H1 (cell line): ENCODE measurements at places on chromosomes 1 and 21. TPM values are rescaled to one million over a fixed set of nuclear protein-coding genes. Genes with fewer than 3 reads are reported as not detected.

DNA sequence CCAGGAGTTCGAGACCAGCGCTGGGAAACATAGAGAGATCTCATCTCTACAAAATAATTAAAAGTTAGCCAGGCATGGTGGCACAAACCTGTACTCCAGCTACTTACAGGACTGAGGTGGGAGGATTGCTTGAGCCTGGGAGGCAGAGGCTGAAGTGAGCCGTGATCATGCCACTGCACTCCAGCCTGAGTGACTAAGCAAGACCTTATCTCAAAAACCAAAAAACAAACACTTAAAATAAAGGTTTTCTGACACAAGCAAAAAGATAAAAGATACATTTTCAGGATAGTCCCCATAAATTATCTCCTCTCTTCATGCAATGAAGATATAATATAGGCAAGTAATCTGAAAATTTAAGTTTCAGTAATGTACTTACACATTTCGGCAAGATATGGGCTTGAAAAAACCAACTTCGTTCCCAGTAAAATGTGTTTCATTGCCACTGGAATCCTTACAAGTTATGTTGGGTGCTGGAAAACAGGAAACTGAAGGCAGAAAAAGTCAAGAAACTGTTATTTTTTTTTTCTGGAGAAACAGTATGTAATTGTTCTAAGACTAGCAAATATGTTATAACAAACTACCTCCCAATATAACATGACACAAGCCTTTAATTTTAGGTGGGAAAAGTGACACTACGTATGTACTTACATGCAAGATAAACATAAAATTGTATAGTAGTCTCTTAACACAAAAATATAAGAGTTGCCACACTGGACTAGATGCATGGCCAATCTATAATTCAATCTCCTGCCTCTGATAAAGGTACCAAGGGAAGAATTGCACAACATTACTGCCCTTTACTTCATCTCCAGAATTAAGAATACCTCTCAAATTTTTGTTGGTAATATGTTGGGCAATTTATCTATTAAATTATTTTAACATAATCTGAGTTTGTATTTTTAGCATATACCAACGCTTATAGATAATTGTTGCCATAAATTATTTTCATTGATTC is 15.7 kb downstream of the TM2D1 start:
- peaks cover 35% of the 10 kb centered on the region for H3K36me3 ChIP-seq
- H3K27ac ChIP-seq = no peak overlapping the region
- no peaks in the 10 kb centered on the region for H3K4me1 ChIP-seq
- DNase-seq = no peak
- H3K27me3 ChIP-seq = no peaks in the 10 kb centered on the region
- H3K4me3 ChIP-seq = no peak overlapping the region

DNA sequence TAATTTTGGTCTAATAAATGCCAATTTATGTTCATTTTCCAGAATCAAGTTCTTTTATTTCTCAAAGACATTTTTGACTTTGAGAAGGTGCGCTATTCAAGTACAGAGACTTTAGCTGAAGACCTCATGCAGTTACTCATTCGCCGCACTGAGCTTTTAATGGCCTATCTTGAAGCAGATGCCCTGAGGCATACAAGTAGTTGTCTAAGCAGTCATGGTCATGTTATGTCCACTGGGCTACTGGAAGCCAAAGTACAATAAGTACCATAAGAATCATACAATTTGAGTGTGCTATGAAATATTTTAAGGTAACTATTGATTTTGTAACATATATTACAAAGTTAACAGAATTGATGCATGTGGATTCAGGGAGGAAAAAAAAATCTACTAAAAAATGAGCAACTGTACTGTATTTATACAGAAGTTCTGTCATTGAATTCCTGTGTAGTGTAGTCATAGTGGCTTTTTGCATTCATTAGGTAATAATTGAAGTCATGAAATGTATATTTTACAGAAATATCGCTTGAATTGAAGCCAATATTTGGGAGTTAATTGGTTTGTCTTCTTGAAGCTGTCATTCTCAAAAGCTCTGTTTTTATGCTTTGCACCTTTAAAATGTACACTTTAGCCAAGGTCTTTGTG is 13.5 kb upstream of the NEXN start:
- H3K27me3 ChIP-seq = no peaks in the 10 kb centered on the region
- no peaks in the 10 kb centered on the region for H3K4me1 ChIP-seq
- H3K4me3 ChIP-seq = no peak overlapping the region
- no peaks in the 10 kb centered on the region for H3K36me3 ChIP-seq
- no peak for DNase-seq

Gene TNFRSF14
- total RNA-seq = 0.50 and 0.65 TPM in 2 replicates

Gene CD1B
- not detected in 2 replicates for total RNA-seq

DNA sequence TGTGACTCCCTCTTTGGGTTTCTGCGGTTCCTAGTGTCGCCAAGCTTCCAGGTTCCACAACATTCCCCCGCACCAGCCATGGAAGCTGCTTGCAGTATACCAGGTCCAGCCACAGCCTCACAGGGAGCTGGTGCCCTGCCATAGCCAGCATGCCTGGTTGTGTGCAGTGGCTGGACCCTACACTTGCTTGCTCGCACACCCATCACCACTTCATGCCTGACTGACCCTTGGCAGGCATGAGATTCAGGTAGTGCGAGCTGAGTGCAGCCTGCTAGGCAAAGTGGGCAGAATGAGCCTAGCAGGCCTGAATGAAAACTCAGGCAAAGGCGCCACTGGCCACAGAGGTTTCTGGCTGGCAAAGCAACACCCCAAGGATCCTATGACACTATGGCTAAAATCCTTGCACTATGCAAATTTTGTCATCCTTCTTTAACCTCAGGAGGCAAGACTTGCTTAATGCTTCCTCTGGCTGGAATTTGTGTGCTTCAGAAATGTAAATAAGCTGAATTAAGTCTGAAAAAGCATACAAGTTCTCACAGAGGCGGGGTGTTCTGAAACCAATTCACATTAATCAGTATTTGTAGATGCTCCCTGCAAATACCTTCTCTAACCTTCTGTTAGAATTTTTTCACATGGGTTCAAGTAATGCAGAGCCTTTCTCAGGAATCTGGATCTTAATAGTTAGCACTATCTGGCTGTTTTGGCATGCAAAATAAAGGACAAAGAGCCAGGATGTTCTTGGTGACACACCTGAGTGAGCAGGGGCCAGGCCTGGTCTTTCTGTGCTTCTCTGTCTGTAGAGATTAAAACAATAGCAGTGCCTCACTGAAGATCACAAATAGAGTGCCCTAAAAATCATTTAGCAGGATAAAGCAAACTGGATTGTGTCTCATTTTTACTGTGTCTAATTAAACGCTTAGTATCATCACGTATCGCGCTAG is 256.9 kb downstream of the GPATCH2 start:
- peaks cover 9% of the 10 kb centered on the region for H3K4me1 ChIP-seq
- peak overlapping the region; percentile 23; the same call in 1 of the 2 replicates for H3K4me3 ChIP-seq
- DNase-seq = peak; percentile 53
- H3K27me3 ChIP-seq = peaks cover 21% of the 10 kb centered on the region
- no peaks in the 10 kb centered on the region for H3K36me3 ChIP-seq

DNA sequence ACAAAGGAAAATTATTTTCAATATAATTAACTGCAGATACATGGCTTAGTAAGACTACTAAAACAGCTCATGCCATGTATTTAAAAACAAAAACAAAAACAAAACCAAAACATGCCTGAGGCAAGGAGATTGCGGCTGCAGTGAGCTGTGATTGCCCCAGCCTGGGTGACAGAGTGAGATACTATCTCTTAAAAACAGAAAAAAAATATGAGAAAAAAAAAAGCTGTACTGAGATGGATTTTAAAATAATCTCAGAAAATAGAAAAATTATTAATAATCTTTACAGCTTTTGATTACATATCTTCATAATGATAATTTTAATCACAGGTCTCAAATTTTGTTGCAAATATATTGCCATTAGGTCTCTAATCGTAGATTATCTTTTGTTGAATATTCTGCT is 24.0 kb upstream of the LIN9 start:
- H3K27me3 ChIP-seq = no peaks in the 10 kb centered on the region
- DNase-seq = no peak
- H3K27ac ChIP-seq = no peak overlapping the region
- H3K36me3 ChIP-seq = no peaks in the 10 kb centered on the region
- no peak overlapping the region for H3K4me3 ChIP-seq

DNA sequence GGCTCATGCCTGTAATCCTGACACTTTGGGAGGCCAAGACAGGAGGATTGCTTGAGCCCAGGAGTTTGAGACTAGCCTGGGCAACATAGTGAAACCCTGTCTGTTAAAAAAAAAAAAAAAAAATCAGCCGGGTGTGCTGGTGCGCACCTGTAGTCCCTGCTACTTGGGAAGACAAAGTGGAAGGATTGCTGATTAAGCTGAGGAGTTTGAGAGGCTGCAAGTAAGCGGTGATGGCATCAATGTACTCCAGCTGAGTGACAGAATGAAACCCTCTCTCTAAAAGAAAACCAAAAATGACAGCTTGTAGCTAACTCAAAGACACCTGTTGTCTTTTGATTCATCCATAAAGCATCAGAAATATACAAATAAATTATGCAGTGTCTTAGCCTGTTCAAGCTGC is 31.8 kb downstream of the SIPA1L2 start:
- H3K4me1 ChIP-seq = no peaks in the 10 kb centered on the region
- H3K4me3 ChIP-seq = no peak overlapping the region
- DNase-seq = no peak
- H3K36me3 ChIP-seq = no peaks in the 10 kb centered on the region
- H3K27me3 ChIP-seq = no peaks in the 10 kb centered on the region

Gene ADCY10
- not detected in 2 replicates for total RNA-seq

GRCh38 chr1:229079016-229079595 is 191.8 kb upstream of the RAB4A start:
- H3K36me3 ChIP-seq = no peaks in the 10 kb centered on the region
- no peaks in the 10 kb centered on the region for H3K27me3 ChIP-seq
- DNase-seq = no peak
- no peak overlapping the region for H3K4me3 ChIP-seq

DNA sequence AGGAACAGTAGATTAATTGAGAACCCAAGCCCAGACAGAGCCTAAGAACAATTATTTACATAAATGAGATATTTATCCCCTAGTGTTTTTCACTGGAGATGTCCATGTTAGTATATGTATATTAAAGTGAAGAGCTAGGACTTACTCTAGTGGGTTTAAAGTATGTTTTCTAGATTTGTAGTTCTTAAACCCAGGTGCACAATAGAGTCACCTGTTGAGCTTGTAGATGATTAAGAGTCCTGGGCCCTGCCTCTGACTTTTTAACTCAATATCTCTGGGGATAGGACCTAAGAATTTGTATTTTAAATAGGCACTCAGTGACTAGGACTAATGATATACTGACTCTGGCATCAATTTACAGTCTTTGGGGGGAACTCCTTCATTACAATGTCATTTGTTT is 112.8 kb downstream of the DNAH14 start:
- H3K27ac ChIP-seq = no peak overlapping the region
- DNase-seq = no peak
- H3K36me3 ChIP-seq = no peaks in the 10 kb centered on the region
- H3K27me3 ChIP-seq = no peaks in the 10 kb centered on the region
- no peak overlapping the region for H3K4me3 ChIP-seq

Gene GBP1
- total RNA-seq = not detected in 2 replicates

- H3K27me3 ChIP-seq = no peaks in the 10 kb centered on the region
- H3K36me3 ChIP-seq = no peaks in the 10 kb centered on the region
- no peak overlapping the region for H3K27ac ChIP-seq
- no peak for DNase-seq
- H3K4me1 ChIP-seq = no peaks in the 10 kb centered on the region
- H3K4me3 ChIP-seq = no peak overlapping the region
Measured at GRCh38 chr1:2611621-2612437, 21.0 kb downstream of the MMEL1 start.

DNA sequence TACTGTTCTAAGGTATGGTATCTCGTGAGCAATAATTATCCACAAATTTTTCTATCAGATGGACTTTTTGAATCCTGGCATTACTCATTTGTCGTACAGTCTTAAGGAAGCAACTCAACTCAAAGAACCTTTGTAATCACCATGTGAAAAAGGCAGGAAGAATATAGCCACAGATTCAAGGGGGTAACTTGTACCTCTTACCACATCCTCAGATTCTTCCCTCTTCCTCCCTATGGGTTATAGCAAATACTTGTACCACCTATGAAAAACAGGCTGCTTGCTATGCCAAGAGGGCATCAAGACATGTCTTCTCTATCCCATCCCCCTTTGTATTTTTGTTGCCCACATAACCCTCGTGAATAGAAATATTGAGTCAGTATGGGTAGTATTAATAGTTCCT is 616.6 kb upstream of the USP24 start:
- no peak overlapping the region for H3K4me3 ChIP-seq
- H3K27me3 ChIP-seq = no peaks in the 10 kb centered on the region
- no peak overlapping the region for H3K27ac ChIP-seq
- H3K4me1 ChIP-seq = no peaks in the 10 kb centered on the region

- no peaks in the 10 kb centered on the region for H3K27me3 ChIP-seq
- no peak for DNase-seq
- H3K4me3 ChIP-seq = no peak overlapping the region
Measured at GRCh38 chr1:55673416-55673815, 458.3 kb upstream of the USP24 start.

DNA sequence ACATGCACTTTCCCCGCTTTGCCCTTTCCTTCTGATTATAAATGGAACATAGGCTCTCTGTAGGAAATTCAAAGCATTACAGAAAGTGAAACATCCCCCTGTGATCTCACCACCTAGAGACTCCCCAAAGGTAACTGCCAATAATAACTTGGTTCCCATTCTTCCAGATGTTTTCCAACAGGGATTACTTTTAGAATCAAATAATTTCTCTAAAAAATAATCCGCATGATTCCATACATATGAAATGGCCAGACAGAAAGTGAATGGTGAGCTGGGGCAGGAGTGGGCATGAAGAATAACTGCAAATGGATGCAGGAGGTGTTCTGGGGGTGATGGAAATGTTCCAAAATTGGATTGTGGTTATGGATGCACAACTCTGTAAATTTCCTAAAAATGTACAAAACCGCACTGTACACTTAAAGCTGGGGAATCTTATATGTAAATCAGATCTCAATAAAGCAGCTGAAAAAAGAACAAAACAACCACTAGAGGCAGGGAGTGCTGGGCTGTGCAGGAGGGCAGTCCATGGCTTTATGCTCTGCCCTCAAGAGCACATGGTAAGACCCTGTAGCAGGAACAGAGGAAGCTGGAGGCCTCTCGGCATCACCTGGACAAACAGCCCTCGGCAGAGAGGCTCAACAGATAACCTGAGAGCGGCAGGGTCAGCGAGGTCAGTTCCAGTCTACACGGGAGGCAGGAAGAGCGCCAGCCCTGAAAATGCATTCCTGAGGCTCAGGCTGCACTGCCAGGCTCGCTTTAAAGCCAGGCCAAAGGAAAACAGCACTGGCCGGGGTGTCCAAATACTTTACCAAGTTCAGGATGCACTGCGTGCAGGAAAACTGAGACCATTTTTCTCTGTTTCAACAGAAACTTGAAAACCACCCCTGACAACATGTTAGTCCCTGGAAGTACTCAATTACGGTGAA is 39.7 kb downstream of the CAPZB start:
- H3K27me3 ChIP-seq = no peaks in the 10 kb centered on the region
- no peak overlapping the region for H3K27ac ChIP-seq
- no peaks in the 10 kb centered on the region for H3K36me3 ChIP-seq
- H3K4me1 ChIP-seq = peaks cover 14% of the 10 kb centered on the region
- H3K4me3 ChIP-seq = no peak overlapping the region
- DNase-seq = no peak

Gene ADGRL4
- total RNA-seq = 0.48 and 0.60 TPM in 2 replicates

- H3K27me3 ChIP-seq = no peaks in the 10 kb centered on the region
- no peaks in the 10 kb centered on the region for H3K4me1 ChIP-seq
- no peak overlapping the region for H3K27ac ChIP-seq
- H3K36me3 ChIP-seq = no peaks in the 10 kb centered on the region
- no peak overlapping the region for H3K4me3 ChIP-seq
- DNase-seq = no peak
Measured at GRCh38 chr1:196623079-196623478, 14.8 kb upstream of the KCNT2 start.
